HepG2 (cell line): ENCODE measurements at places on chromosomes 4 and X. TPM values are rescaled to one million over a fixed set of nuclear protein-coding genes. Genes with fewer than 3 reads are reported as not detected.

Gene PDGFC
- total RNA-seq: 6.8 and 9.1 TPM in 2 replicates

- no peak for DNase-seq
Measured at GRCh38 chr4:154691229-154691628, 52.6 kb upstream of the LRAT start.

DNA sequence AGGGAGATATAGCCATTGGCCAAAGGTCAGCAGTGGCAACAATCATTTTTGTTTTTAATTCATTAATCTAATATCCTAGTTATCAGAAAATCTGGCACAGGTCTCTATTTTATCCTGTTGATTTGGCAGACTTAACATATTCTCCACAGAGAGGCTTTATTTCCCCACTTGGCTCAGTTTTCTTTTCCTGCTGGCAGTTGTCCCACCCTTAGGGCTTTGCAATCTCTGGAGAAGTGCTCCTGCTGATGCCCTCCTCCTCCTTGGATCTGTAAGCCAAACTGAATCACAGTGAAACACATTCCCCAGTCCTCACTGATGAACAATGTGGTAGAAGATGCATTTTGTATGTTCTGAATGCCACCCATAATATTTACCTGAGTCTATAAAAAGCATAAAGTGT is 889.7 kb downstream of the PDHA2 start:
- no peak for DNase-seq

DNA sequence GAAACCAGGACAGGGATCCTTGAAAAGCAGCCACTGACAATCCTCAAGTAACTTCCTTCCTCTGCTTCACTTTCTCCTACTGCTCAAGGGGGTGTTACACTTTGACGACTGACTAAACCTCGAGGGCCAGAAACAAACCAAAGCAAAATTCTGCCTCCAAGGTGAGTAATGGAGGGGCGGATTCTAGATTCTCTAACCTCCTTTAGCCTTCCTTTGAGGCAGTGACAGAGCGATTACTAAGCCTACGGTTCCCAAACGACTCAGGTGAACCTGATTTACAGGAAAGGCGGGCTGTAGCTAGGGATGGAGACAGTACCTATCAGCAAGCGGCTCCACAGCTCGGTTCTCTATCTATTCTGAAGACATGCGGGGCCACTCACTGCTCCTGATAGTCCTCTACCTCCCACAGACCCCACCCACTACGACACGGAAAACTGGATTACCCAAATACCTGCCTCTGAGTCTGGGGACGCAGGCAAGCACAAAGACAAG is 487 bp downstream of the TBCK start:
- DNase-seq: peak; percentile 39

Gene EVC2
- total RNA-seq: not detected in 2 replicates

- no peak for DNase-seq
Measured at GRCh38 chr4:124459196-124459940, 253.2 kb downstream of the ANKRD50 start.

- DNase-seq: no peak
Measured at GRCh38 chr4:88960576-88960975, 96.4 kb downstream of the FAM13A start.
